ENCODE measurements at places on chromosomes 3 and 15.
A peak's percentile ranks its signal among the peaks of the same experiment; 100 is the strongest.

GRCh38 chr3:156334841-156335545 is 214.6 kb downstream of the KCNAB1 start:
- no peak overlapping the region for H3K27ac ChIP-seq
- DNase-seq, result no peak
- peaks cover 2% of the 10 kb centered on the region for H3K27me3 ChIP-seq
- H3K4me1 ChIP-seq, result no peaks in the 10 kb centered on the region
- no peak overlapping the region for H3K4me3 ChIP-seq
- no peaks in the 10 kb centered on the region for H3K36me3 ChIP-seq

DNA sequence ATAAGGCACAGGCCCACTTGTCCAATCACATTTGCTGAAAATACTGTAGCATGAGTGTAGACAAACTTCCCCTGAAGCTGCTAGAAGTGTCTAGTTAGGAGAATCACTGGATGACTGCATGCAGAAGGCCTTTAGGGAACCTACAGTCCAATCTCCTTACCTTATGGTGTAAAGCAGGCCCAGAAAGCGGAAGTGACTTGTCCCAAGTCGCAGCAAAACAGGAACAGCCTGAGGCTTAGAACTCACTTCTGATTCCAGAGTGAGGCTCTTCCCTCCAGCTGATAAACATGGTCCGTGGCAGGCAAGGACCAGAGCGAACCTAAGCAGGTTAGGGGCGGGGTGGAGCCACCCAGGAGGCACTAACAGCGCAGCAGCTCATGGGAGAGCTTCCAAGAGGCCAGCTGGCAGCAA is 2.5 kb downstream of the GRAMD2A start:
- H3K27ac ChIP-seq, result no peak overlapping the region
- H3K4me1 ChIP-seq, result peaks cover 6% of the 10 kb centered on the region
- DNase-seq, result no peak
- H3K27me3 ChIP-seq, result peaks cover 32% of the 10 kb centered on the region
- H3K4me3 ChIP-seq, result no peak overlapping the region

DNA sequence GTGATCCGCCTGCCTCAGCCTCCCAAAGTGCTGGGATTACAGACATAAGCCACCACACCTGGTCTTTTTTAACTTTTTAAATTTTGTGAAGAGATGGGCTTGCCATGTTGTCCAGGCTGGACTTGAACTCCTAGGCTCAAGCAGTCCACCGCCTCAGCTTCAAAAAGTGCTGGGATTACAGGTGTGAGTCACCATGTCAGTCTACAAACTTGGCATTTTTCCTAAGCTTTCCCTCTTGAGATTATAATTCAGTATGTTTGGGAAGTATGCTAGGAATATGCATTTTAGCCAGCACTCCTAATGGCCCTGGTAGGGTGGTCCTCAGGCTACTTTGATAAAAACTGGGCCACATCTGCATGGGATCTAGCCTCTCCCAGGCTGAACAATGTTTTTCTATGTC is 4.4 kb downstream of the WDR73 start:
- no peak for DNase-seq
- H3K36me3 ChIP-seq, result peaks cover 50% of the 10 kb centered on the region
- no peaks in the 10 kb centered on the region for H3K27me3 ChIP-seq
- H3K27ac ChIP-seq, result no peak overlapping the region

- H3K4me1 ChIP-seq, result no peaks in the 10 kb centered on the region
- H3K27me3 ChIP-seq, result no peaks in the 10 kb centered on the region
- no peaks in the 10 kb centered on the region for H3K36me3 ChIP-seq
Measured at GRCh38 chr3:76436894-76437293, 603.0 kb upstream of the ROBO2 start.

GRCh38 chr3:71906976-71907375 is 122.0 kb upstream of the PROK2 start:
- H3K36me3 ChIP-seq, result no peaks in the 10 kb centered on the region
- H3K27ac ChIP-seq, result no peak overlapping the region
- H3K27me3 ChIP-seq, result peaks cover 24% of the 10 kb centered on the region
- H3K4me1 ChIP-seq, result peaks cover 7% of the 10 kb centered on the region
- DNase-seq, result no peak

- H3K4me3 ChIP-seq, result no peak overlapping the region
- peaks cover 5% of the 10 kb centered on the region for H3K36me3 ChIP-seq
- H3K4me1 ChIP-seq, result peaks cover 25% of the 10 kb centered on the region
- H3K27me3 ChIP-seq, result no peaks in the 10 kb centered on the region
- no peak overlapping the region for H3K27ac ChIP-seq
- no peak for DNase-seq
Measured at GRCh38 chr15:73989001-73989798, 2.9 kb downstream of the STOML1 start.

DNA sequence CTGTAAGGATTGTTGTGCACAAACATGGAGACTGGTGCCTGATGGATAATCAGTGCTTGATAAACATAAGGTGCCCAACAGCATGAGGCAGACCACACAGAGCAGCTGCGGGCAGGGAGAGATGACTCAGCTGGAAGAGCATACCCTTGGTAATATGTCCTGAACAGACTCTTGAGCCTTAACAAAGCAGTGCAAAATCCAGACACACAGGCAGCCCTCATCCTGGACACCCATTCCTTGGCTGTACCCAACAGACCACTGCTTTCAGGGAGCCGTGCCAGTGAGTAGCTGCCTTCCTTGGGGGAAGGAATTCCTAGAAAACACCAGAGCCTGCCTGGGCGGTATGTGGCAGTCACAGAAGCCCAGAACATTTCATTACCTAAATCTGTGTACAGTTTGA is 156.2 kb downstream of the CLSTN2 start:
- no peaks in the 10 kb centered on the region for H3K27me3 ChIP-seq
- DNase-seq, result no peak
- no peaks in the 10 kb centered on the region for H3K4me1 ChIP-seq
- no peak overlapping the region for H3K4me3 ChIP-seq
- H3K27ac ChIP-seq, result no peak overlapping the region

DNA sequence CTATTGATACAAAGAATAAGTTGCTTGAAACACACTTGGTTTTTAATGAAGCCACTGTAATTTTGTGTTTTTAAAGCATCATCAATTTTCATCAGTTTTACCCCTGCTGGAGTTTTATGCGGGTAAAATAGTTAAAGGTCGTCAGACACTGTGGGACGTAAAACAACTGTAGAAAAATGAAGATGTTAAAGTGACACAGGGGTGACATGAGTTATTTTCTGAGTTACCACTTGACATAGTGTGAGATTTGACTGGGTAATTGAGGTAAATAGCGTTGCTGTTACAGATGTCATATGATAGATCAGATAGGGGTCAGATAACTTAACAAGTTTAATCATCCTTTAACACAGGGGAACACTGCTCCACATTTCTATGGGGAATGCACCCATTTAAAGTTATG is 297.6 kb downstream of the CHL1 start:
- DNase-seq, result no peak
- no peaks in the 10 kb centered on the region for H3K27me3 ChIP-seq
- no peak overlapping the region for H3K27ac ChIP-seq
- H3K36me3 ChIP-seq, result no peaks in the 10 kb centered on the region

DNA sequence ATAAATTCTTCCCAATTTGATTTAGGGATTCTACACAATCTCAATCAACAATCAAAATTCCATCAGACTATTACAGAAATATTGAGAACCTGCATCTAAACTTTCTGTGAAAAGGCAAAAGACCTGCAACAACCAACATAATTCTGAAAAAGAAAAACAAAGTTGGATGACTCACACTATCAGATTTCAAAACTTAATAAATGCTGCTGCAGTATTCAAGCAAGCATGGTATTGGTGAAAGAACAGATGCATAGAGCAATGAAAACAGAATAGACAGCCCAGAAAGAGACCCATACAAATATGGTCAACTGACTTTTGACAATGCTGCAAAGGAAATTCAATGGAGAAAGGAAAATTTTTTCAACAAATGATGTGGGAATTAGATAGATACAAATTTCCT is 477.1 kb upstream of the NR2F2 start:
- no peak overlapping the region for H3K27ac ChIP-seq
- peaks cover 4% of the 10 kb centered on the region for H3K4me1 ChIP-seq
- DNase-seq, result no peak
- peaks cover 53% of the 10 kb centered on the region for H3K27me3 ChIP-seq
- no peak overlapping the region for H3K4me3 ChIP-seq

- H3K4me1 ChIP-seq, result no peaks in the 10 kb centered on the region
- H3K27ac ChIP-seq, result no peak overlapping the region
- no peaks in the 10 kb centered on the region for H3K36me3 ChIP-seq
Measured at GRCh38 chr15:73333001-73333400, 35.8 kb downstream of the HCN4 start.

- H3K36me3 ChIP-seq, result no peaks in the 10 kb centered on the region
- H3K4me1 ChIP-seq, result no peaks in the 10 kb centered on the region
- no peak overlapping the region for H3K27ac ChIP-seq
- H3K27me3 ChIP-seq, result no peaks in the 10 kb centered on the region
Measured at GRCh38 chr3:146903927-146904326, 298.8 kb upstream of the PLSCR5 start.

DNA sequence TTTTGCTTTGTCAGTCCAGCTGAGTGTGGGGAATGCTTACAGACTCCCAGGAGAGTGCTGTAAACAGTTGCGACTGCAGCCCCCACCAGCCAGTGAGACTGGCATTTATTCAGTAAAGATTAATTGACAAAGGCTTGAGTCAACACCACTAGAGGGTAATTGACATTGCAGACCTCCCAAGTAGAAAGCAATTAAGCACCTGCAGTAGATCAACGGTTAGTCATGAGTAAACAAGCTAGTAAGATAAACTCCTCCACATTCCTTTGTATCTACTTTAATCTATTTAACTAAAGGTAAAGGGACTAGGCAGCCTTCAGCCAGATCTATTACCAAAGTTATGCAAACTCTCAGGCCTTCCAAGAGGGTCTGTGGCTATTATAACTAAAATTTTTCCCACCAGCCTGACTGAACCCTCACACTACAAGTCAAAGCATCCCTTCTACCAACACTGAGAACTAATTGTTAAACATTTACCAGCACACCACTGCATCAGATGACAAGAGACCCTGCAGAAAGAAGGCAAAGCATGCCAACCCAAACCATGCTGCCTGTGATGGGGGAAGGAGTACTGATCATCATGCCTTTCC is 30.5 kb upstream of the GALNT15 start:
- no peaks in the 10 kb centered on the region for H3K36me3 ChIP-seq
- no peak overlapping the region for H3K4me3 ChIP-seq
- no peak for DNase-seq
- H3K4me1 ChIP-seq, result no peaks in the 10 kb centered on the region
- no peak overlapping the region for H3K27ac ChIP-seq

DNA sequence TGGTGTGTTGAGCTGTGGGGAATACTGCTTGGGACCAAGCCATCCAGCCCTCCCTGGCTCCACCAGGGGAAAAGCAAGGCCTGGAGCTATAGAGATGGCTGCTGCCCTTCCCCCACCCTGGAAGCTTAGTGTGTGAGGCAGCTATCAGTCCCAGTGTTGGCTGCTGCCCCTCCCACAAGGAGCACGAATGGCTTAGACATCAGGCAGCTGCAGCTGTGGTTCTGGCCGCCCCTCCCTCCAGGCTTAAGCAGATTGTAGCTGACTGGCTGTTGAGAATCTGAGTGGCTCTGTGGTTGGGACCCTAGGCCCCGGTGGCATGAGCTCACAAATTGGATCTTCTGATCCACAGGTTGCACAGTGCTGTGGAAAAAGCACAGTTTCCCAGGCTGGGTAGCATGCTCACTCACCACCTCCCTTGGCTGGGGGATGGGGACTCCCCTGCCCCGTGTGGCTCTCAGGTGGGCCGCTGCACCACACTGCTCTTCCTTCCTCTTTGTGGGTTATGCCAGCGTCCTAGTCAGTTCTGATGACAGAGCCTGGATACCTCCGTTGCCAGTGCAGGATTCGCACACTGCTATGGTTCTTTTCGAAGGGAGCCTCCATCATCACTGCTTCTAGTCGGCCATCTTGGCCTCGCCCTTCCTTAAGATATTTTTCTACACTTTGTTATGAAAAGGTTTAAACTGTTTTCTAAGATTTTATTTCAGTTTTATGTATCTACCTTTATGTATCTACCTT is 21.2 kb upstream of the SUCNR1 start:
- no peak overlapping the region for H3K27ac ChIP-seq
- no peak for DNase-seq
- no peak overlapping the region for H3K4me3 ChIP-seq
- no peaks in the 10 kb centered on the region for H3K4me1 ChIP-seq

DNA sequence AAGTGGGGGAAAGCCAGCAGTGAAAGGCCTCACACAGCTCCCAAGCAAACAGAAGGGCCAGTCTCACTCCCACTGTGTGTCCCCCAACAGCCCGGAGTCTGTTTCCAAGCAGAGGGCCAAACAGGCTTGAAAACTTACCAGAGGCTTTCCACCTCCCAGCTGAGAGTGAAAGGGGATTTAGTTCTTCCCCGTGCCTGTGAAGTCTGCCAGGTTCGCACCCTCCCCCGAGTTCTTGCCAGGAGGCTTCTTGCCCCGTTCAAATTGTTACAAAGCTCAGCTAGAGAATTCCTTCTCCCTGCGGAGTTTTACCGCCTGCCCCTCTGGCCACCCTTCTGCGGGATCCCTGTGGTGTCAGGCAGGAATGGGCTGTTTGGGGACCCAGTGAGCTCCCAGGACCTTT is 68.0 kb upstream of the WNT7A start:
- H3K4me3 ChIP-seq, result no peak overlapping the region
- H3K27ac ChIP-seq, result no peak overlapping the region
- no peaks in the 10 kb centered on the region for H3K4me1 ChIP-seq
- DNase-seq, result no peak
- no peaks in the 10 kb centered on the region for H3K36me3 ChIP-seq

DNA sequence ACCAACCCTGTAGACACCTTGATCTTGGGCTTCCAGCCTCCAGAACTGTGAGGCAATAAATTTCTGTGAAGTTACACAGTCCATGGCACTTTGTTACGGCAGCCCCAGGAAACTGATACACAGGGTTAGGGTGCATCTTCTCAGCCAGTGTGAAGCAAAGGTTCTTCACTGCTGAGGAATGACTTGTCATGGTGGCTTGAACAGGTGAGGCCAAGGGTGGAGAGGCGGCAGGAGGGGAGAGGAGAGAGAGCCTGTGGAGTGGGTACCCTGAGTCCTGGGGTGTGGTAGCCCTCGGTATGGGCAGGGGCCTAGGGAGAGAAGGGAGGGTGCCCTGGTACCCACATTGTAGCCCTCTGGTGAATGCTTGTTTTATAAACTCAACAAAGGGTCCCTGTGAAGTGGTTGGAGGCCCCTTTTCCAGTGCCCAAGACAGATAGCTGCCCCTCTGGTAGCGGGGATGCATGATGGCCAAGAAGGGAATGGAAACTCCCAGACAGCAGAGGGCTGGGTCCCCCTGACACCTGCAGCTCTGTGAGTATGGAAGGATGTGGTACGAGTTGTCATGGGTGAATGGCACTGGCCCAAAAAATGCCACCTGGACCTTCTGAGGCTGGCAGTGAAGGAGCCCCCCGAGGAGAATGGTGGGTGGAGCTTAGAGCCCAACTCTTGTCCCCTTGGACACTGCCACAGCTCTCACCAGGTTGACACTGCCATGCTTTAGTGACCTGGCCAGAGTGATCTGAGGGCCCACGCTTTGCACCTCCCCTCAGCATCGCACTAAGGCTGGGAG is 49.6 kb downstream of the SPSB4 start:
- peaks cover 4% of the 10 kb centered on the region for H3K27me3 ChIP-seq
- no peak overlapping the region for H3K4me3 ChIP-seq
- H3K36me3 ChIP-seq, result no peaks in the 10 kb centered on the region
- DNase-seq, result no peak
- no peaks in the 10 kb centered on the region for H3K4me1 ChIP-seq

- H3K27ac ChIP-seq, result no peak overlapping the region
- H3K36me3 ChIP-seq, result peaks cover 3% of the 10 kb centered on the region
- H3K4me3 ChIP-seq, result no peak overlapping the region
- H3K27me3 ChIP-seq, result peaks cover 12% of the 10 kb centered on the region
Measured at GRCh38 chr15:69722924-69723323, 270.3 kb downstream of the RPLP1 start.

GRCh38 chr3:53193466-53194209 is 32.6 kb downstream of the PRKCD start:
- peak overlapping the region; percentile 67 for H3K27ac ChIP-seq
- no peak for DNase-seq
- H3K4me3 ChIP-seq, result no peak overlapping the region
- H3K36me3 ChIP-seq, result peaks cover 5% of the 10 kb centered on the region
- H3K4me1 ChIP-seq, result peaks cover 6% of the 10 kb centered on the region

All from T-helper 2 cell treated with Interferon-gamma antibody and Interleukin-4, amounts not matched to agents 5 μg/mL and 100 μg/mL, for 36 hours (primary cell).